ENCODE measurements at places on chromosomes 6 and 20.

- no peak for DNase-seq
These were observed 151.5 kb downstream of the TASP1 start for GRCh38 chr20:13487202-13487601.

GRCh38 chr20:47355489-47356219 lies 845 bp downstream of the ZMYND8 start:
- DNase-seq, result no peak

DNA sequence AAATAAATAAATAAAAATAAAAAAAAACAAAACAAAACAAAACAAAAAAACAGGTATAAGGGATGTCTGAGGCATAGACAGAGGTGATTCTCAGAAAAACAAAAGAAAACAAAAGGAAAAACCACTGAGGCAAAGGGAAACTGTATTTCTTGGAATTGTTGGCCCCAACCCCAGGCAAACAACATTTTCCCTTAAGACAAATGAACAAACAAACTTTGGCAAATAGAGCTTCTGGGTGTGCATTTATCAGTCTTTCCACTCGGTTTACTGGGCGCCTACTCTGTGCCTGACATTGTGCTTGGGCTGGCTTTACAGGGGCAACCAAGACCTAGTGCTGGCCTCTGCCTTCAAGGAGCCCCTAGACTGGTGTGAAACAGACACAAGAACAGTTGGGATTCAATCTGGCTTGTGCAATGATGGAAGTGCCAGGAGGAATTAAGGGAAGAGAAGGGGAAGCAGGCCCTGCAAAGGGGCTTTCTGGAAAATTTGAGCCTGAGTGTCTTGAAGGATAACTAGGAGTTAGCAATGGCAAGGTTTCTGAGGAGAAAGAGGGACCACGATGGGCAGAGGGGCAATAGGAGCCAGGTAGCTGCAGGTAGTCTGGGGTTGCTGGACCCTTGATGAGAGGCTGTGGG lies 33.8 kb upstream of the IER3 start:
- no peak for DNase-seq

DNA sequence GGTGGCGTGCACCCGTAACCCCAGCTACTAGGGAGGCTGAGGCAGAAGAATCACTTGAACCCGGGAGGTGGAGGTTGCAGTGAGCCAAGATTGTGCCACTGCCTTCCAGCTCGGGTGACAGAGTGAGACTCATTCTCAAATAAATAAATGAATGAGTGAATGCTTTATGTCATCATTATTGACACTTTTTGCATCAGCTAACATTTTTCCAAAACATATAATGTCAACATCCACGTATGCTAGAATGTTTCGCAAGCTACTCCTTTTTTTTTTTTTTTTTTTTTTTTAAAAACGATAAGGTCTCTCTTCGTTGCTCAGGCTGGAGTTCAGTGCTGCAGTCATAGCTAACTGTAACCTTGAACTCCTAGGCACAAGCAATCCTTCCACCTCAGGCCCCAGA lies 72.2 kb downstream of the SENP6 start:
- no peak for DNase-seq

DNA sequence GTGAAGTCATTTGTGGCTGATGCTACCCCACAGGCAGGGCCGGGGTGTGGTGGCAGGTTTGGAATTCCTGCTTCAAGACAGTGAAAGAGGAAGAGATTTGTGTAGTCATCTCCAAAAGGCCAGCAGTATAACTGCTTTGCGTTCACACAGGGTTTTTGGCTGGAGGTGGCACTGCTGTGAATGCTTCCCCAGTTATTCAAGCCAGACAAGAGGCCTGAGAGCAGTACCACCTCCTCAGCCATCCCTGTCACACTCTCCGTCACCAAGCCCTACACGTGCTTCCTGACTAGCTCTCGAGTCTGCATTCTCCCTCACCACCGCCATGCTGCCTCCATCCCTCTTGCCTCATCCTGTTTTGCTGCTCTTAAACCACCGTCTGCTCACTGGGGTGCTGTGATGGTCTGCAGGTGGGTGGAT lies 23.9 kb downstream of the ARMC2 start:
- no peak for DNase-seq

DNA sequence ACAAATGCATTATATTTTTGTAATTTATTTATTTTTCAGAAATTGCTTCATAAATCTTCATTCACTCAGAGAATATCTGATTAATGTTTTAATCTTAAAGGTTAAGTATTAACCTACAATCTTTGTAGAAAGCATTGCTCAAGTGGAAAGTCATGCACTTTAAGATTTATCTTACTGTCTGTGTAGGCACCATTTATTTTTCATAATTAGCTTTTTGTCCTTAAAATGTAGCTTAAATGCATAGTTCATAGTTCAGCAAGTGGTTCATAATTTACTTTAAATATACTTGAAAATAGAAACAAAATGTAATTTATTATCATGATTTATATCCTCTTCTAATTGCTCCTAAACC lies 397.3 kb downstream of the LAMA2 start:
- DNase-seq, result no peak

GRCh38 chr20:52867305-52867704 lies 104.9 kb upstream of the TSHZ2 start:
- no peak for DNase-seq
